ENCODE measurements at places on chromosomes 6 and 20. TPM values are rescaled to one million over a fixed set of nuclear protein-coding genes. Genes with fewer than 3 reads are reported as not detected.

GRCh38 chr6:2920671-2921112 is 17.6 kb upstream of the SERPINB9 start:
- DNase-seq: no peak
- H3K27me3 ChIP-seq: no peaks in the 10 kb centered on the region
- no peaks in the 10 kb centered on the region for H3K4me1 ChIP-seq
- no peak overlapping the region for H3K4me3 ChIP-seq
- no peaks in the 10 kb centered on the region for H3K36me3 ChIP-seq

- H3K36me3 ChIP-seq: no peaks in the 10 kb centered on the region
- no peak overlapping the region for H3K4me3 ChIP-seq
- H3K4me1 ChIP-seq: no peaks in the 10 kb centered on the region
- no peak overlapping the region for H3K27ac ChIP-seq
- H3K27me3 ChIP-seq: no peaks in the 10 kb centered on the region
- DNase-seq: no peak
These were observed 65.9 kb downstream of the RIN2 start for GRCh38 chr20:19823971-19824370.

GRCh38 chr6:44995486-44996132 is 332.5 kb upstream of the RUNX2 start:
- H3K36me3 ChIP-seq: no peaks in the 10 kb centered on the region
- H3K4me1 ChIP-seq: no peaks in the 10 kb centered on the region
- no peaks in the 10 kb centered on the region for H3K27me3 ChIP-seq
- no peak overlapping the region for H3K4me3 ChIP-seq
- H3K27ac ChIP-seq: no peak overlapping the region

The DYNLT2 gene
- 1.9 TPM for total RNA-seq

The OPRM1 gene
- total RNA-seq: not detected

The MOXD1 gene
- 35.9 TPM for total RNA-seq

The DDR1 gene
- 362 TPM for total RNA-seq
